ENCODE measurements at places on chromosomes 2 and 18. TPM values are rescaled to one million over a fixed set of nuclear protein-coding genes. Genes with fewer than 3 reads are reported as not detected.

MSTN gene
- not detected for total RNA-seq

ANKRD30B gene
- not detected for total RNA-seq

POTEC gene
- not detected for total RNA-seq

CLEC4F gene
- total RNA-seq: 0.31 TPM

GKN2 gene
- 181 TPM for total RNA-seq

C2orf78 gene
- total RNA-seq: not detected

CCDC74B gene
- 2.4 TPM for total RNA-seq

DCDC2C gene
- not detected for total RNA-seq

KIAA2012 gene
- 1.7 TPM for total RNA-seq

ITPRID2 gene
- 175 TPM for total RNA-seq

NYAP2 gene
- 0.55 TPM for total RNA-seq

CD8B2 gene
- total RNA-seq: not detected

EFEMP1 gene
- 346 TPM for total RNA-seq

TCF23 gene
- 0.08 TPM for total RNA-seq

TUBA3E gene
- total RNA-seq: not detected

MEP1B gene
- total RNA-seq: not detected

FABP1 gene
- not detected for total RNA-seq

SKOR2 gene
- total RNA-seq: not detected

FBXO36 gene
- total RNA-seq: 2.4 TPM

ZNF804A gene
- 0.52 TPM for total RNA-seq

SLC9A4 gene
- total RNA-seq: not detected

SS18 gene
- total RNA-seq: 58.5 TPM
